T-helper 2 cell (primary cell): ENCODE measurements at places on chromosomes 13 and 19.

DNA sequence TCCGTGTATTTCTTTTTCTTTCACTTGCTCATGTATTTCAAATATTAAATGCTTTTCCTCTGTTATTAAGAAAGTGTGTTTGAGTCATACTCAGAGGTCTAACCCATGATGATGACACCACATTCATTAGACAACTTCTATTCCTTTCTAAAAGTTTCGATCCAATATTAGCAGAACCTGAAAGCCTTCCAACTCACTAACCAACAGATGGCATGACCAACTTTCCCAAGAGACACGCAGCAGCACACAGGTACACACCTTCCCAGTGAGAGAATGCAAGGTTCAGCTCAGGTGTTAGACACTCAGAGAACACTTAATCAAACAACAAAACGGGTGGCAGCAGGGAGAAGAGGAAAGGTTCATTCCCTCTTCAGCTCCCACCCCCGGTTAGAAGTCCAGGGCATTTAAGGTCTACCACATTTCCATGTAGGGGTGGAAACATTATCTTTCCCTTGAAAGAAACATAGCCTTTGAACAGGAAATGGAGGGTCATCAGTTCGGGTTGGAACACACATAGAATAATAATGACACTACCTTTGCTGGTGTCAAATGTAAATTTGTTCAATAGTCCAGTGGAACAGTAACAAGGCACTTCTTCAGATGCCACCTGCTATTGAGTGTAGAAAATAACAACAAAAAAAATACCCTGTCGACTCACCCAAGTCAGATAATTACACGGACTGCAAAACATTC, 404.2 kb downstream of the COG6 start:
- DNase-seq, result no peak

DNA sequence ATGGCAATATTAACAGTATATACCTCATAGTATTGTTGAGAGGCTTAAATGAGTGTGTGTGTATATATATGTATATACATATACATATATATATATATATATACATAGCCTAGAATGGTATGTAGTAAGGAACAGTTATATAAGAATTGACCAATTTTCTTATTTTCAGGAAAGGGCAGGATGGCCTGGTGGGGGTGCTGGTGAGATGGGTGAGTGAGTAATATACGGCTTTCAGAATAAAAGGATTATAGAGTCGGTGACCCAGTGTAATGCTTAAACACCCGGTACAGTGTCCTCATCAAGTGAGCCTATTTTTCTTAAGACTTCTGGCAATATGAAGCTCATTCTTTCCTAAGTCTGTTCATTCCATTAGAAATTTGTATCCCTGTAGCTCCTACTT, 11.7 kb upstream of the FAM216B start:
- DNase-seq, result no peak

DNA sequence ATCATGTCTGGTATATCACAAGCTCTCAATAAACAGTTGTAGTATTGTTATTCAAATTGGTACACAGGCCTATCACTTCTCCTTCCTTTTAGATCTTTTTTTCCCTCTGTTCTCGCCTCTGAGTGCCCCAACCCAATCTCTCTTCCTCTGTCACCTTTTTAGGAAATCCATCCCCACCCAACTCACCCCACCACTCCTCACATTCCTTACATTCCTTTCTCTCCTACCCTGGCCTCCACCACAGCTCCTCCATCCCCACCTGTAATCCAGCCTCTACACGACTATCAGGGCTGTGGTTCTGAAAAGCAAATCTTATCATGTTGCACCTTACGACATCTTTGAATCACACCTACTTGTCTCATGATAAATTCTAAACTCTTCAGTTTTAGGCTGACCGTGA, 545.4 kb upstream of the GPC6 start:
- DNase-seq, result no peak

- no peak for DNase-seq
Observed at GRCh38 chr19:46913198-46913851, 52.5 kb downstream of the ARHGAP35 start.

GRCh38 chr13:91312324-91312723, 35.2 kb upstream of the MIR17HG start:
- DNase-seq, result no peak
